Right kidney (tissue), 9 donors: ENCODE measurements at places on chromosomes 3 and 15.

GRCh38 chr15:95698230-95698629, 632.3 kb upstream of the NR2F2 start:
- no peak for DNase-seq

- no peak for DNase-seq
Measured at GRCh38 chr3:42169579-42170120, 78.5 kb downstream of the TRAK1 start.

DNA sequence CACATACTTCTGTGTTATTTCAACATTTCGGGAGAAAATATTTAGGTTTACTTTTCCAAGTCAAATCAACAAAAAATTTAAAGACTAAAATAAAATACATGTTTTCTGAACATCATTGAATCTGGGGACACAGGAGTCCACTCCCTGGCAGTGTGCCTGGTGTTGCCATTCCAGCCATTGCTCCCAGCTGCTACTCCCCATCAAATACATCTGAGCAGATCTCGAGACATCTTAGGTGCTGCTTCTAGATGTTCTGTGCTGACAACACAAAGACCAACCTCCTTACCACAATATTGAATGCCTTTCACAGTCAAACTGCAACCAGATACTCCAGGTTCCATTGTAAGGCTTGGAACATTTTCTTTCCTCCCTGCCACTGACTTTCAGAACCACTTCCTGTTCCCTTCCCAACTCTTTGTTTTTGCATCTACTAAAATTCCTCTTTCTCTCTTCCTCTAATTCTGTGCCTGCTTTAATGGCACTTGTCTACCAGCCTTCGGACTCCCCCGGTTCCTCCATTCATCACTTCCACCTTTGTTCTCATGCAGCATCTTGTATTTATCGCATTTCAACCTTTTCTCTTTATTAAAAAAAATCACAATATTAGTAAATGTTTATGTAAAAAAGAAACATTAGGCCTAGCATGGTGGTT, 81.1 kb upstream of the SLC4A7 start:
- no peak for DNase-seq

GRCh38 chr3:185820973-185821758, 3.7 kb downstream of the IGF2BP2 start:
- DNase-seq: peak; percentile 31

- no peak for DNase-seq
Measured at GRCh38 chr3:13608969-13609725, 60.2 kb downstream of the FBLN2 start.

DNA sequence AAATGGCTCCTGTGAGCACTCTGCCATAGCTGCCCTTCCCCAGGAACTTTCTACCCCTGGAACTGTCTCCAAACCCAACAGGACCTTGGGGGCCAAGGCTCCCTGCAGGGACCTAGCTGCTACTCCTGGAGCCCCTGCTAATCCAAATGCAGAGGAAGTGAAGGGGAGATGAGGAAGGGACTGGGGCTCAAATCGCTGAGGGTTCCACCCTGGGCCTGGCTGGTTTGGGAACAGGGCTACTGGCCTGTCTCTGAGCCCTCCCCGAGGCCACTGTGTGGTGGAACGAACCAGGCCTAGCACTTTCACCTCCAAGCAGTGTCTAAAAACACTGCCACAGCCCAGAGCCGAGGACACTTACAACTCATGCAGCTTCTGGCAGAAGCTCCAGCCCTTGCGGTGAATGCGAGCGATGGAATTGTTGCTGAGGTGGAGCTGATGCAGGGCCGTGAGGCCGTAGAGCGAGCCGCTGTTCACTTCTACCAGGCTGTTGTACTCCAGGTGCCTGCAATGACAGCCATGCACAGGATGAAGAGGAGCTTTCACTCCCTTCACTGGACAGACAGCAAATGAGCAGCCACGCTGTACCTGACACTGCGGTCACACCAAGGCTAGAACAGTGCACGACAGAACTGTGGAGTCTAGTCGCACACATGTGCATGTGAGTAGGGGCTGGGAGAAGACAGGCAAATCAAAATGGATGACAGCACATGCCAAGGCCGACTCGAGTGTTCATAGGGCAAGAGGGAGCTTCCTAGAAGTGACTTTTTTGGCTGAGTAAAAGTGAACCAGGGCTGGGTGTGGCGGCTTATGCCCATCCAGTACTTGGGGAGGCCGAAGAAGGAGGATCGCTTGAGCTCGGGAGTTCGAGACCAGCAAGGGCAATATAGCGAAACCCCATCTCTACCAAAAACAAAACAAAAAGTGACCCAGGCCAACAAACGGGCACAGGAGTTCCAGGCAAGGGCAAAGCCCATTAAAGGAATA, 90.8 kb downstream of the LRIG1 start:
- DNase-seq: no peak

- no peak for DNase-seq
Measured at GRCh38 chr3:184050217-184050847, 2.5 kb upstream of the HTR3C start.

- no peak for DNase-seq
Measured at GRCh38 chr3:156793851-156794250, 32.3 kb upstream of the LEKR1 start.

- no peak for DNase-seq
Measured at GRCh38 chr3:197926418-197926817, 23.6 kb upstream of the RPL35A start.

DNA sequence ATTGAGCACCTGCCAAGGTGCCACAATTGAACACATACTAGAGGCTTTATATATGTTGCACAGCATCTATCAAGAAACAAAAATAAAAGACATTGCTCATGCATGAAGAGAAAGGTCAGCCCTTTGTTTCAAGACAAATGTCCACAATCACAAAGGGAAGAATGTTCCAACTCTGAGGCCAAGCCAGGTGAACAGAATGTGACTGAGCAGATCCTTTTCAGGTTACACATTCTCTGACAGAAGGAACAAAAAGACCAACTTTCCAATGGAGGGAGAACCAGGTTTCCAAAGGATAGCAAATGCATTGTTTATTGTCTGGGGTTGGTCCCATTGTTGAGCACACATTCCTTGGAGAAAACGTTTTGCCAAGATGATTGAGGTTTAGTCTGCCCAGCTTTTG, 50.2 kb upstream of the FAM174B start:
- no peak for DNase-seq

GRCh38 chr3:42545284-42545900, 36.4 kb downstream of the SEC22C start:
- DNase-seq: no peak

GRCh38 chr15:63564093-63564492, 33.1 kb upstream of the FBXL22 start:
- DNase-seq: no peak

- no peak for DNase-seq
Measured at GRCh38 chr15:69225355-69226022, 65.1 kb downstream of the GLCE start.

DNA sequence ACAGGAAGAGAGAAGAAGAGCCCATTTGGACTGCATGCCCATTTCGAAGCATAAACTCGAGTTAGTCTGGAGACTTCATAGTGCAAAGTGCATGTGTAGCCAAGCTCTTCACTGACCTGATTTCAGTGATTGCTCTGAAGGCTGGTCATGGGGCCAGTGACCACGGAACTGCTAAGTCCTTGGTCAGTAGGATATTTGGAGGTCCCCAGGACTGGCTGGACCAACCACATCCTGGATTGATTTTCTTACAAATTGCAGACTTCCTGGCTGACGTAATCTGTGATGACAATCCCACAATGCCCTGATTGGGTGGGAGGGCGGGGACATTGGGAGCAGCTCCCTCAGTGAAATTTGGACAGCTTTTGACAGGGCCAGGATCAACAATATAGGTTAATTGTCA, 233.4 kb downstream of the CACNA2D3 start:
- DNase-seq: no peak

DNA sequence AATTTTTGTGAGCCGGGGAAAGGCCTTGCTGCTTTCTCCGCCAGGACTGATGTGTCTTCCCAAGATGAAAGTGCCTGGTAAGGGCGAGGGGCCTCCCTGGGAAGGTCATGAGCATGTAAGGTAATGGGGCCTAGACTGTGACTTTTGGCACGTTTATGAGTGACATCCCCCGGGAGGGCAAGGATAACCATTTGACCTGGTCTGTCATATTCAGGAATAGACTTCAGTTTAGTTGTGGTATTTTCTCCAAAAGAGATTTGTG, 631 bp upstream of the CNBP start:
- no peak for DNase-seq

- DNase-seq: no peak
Measured at GRCh38 chr3:21898316-21898715, 147.3 kb upstream of the ZNF385D start.

- no peak for DNase-seq
Measured at GRCh38 chr15:65212097-65212496, 824 bp upstream of the CILP start.

- DNase-seq: no peak
Measured at GRCh38 chr3:171833789-171834460, 9.2 kb upstream of the TMEM212 start.

DNA sequence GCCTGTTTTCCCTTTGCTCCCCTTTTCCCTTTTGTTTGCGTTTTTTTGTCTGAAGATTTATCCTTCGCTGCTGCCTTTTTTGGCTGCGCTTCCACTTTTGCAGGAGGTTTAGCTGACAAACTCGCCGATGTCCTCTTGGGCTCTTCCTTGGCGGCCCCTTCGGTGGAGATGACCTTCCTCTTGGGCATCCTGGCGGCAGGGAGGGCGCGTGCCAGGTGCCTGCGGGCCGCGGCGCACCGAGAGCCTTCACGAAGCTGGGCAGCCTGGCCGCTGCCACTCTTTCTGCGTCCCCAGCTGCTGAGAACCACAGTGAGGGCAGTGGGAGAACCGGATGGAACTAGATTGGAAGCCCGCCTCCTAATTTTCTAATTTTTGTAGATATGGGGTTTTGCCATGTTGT, 197.1 kb upstream of the C2CD4B start:
- DNase-seq: no peak

DNA sequence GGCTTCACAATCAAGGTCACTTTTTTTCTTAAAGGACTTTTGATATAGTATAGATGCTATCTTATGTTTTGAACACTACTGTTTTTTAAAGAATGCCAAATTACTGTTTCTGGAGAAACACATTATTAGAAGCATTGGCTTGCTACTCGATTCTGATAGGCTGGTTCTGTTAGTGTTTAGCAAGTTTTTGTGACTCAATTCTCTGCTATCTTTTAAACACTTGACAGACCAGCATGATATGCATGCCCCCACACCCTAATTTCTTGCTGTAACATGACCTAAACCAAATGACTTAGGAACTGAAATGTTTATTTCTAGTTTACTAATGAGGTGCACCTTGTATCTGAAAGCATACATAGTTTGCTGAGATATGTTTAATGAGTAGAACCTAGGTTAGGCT, 5.5 kb upstream of the IL20RB start:
- DNase-seq: no peak

GRCh38 chr15:49041426-49041825, 4.8 kb downstream of the SECISBP2L start:
- no peak for DNase-seq

DNA sequence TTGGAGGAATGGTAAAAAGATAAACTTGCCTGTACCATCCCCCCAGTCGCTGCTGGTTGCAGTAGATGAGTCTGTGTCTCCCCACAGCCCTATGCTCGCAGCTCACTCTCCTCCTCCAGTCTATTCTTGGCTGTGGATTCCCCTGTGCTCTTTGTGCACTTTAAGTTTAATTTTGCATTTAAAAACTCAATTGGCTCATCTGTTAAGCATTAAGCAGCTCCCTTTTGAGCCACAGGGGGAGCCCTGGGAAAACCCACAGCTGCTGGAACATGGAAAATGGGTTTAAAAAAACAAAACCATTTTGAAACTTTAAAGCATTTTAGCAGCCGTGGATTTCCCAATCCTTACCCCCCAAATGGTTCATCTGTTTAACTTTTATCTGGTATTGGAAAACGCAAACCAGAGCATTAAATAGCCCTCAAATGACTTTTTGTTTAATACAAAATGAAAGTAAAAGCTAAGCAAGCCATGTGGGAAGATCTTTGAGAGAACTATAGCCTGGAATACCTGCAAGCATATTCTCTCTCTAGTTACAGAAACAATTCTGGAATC, 536.9 kb downstream of the ZIC1 start:
- peak; percentile 35 for DNase-seq

GRCh38 chr3:76212679-76213078, 427.3 kb upstream of the ZNF717 start:
- no peak for DNase-seq

DNA sequence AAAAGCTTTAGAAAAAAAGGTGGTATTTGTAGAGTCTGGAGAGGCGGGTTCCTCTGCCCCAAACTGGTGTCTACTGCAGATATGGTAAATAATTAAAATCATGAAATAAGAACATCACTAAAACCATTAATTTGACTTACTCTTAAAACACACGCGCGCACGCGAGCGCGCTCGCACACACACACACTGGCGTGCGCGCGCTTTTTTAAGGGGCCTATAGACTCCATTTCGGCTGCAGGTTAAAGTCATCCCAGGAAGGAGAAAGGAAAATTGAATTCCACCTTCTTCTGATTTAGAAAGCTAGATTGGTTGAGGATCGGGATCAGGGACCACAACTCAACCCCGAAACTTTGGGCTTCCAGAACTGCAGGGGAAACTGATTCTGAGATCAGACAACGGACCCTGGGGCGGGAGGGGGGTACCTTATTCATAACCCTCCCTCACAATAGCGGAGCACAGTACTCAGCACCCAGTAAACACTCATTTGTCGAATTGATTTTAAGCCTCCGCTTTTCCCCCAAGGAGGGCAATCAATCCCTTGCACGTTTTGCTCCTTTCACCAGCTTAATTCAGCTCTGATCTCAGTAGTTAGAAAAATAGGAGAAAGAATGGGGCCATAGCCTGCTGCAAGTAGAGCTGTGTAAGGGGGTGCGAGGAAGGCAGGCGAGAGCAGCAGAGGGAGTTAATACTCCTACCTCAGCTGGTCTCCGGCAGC, 509 bp upstream of the LRRC3B start:
- DNase-seq: peak; percentile 30

DNA sequence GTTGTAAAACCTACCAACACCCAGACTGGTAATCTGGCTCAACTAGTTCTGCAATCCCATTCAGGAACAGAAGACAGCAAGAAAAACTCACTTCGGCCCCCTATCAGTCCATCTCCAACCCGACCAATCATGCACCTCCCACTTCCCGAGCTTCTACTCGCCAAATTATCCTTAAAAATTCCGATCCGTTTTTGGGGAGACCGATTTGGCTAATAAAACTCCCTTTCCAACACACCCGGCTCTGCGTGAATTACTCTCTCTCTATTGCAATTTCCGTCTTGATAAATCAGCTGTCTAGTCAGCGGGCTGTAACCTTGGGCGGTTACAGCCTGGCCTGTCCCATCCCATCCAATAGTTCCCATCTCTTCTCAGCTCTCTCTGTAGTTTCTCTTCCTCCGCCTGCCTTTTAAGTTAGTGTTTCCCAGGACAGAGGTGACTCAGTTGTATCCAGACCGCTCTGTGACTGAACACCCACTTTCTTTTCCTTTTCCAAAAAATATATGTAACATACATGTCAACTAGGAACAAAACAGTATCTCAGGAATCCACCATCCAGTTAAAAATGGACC, 780 bp upstream of the ACAD9 start:
- DNase-seq: no peak

- DNase-seq: peak; percentile 79
Measured at GRCh38 chr15:63048776-63049665, 6.5 kb downstream of the TPM1 start.

DNA sequence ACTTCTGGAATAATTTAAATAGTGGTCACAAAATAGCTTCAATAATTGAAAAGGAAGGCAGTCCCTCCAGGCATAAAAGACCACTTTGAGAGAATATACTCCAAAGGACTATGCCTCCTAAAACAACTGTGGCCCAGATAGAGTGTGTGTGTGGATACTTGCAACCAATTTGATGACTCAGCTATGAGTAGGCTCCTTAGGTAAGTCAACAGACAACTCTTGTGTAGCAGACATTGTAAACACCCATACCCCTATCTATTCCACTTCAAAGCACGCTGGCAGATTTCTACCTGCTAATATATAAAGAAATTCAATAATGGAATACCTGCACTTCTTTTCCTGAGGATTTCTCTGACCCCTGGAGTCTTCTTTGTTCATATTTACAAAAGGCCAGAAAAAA, 254.5 kb downstream of the NEK10 start:
- DNase-seq: no peak
